ENCODE measurements at places on chromosomes 7 and 10.

GRCh38 chr7:155665957-155666287, 21.5 kb downstream of the RBM33 start:
- no peak for DNase-seq

- no peak for DNase-seq
Measured at GRCh38 chr7:1071731-1072254, 16.1 kb upstream of the GPER1 start.

- no peak for DNase-seq
Measured at GRCh38 chr10:113933894-113934532, 79.6 kb downstream of the NHLRC2 start.

- no peak for DNase-seq
Measured at GRCh38 chr10:30816159-30816819, 186.7 kb upstream of the LYZL2 start.

DNA sequence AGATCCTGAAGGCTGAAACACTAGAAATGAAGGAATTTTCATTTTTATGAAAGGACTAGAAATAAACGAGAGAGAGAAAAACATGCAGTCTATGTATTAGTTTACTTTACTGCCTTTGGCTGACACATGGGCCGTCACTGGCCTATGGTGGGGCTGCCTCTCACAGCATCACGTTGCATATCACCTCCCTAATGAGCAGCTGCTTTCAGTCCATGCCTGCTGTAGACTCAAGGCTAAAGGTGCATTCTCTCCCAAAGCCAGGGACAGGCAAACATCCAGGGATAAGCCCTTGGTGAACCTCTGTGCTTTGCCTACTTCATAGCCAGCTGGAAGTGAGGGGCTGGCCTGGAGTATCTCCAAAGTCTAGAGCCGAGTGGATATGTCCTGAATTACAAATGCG, 359.4 kb downstream of the GPAM start:
- peak; percentile 45 for DNase-seq

GRCh38 chr10:112723876-112724275, 226.2 kb upstream of the TCF7L2 start:
- no peak for DNase-seq

GRCh38 chr7:126659124-126659523, 593.6 kb downstream of the GRM8 start:
- no peak for DNase-seq

- no peak for DNase-seq
Measured at GRCh38 chr10:103632247-103632642, 138.7 kb downstream of the NEURL1 start.

GRCh38 chr10:124579011-124579399, 117.4 kb downstream of the LHPP start:
- DNase-seq, result peak; percentile 65

- peak; percentile 94 for DNase-seq
Measured at GRCh38 chr7:95608359-95609173, 12.2 kb upstream of the PDK4 start.

DNA sequence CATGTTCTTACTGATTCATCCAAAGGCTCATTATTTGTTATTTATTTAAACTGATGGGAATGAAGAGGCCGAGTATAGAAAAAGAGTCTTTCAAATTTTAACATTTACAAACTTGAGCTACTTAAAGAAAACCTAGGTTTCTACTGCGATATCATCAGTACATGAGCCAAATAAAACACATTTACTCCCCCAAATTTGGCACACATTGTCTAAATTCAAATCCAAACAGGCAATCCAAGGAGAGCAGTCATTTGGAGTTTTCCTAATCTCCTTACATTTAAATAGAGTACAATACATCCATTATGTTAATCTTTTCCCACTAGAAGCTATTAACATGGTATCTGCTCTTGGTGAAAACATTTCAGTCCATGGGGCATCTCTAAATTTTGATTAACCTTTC, 2.2 kb downstream of the NMT2 start:
- no peak for DNase-seq

GRCh38 chr7:50304911-50305582, 531 bp downstream of the IKZF1 start:
- no peak for DNase-seq

- no peak for DNase-seq
Measured at GRCh38 chr7:20383351-20383750, 52.7 kb downstream of the ITGB8 start.

GRCh38 chr10:129614341-129614740, 147.3 kb downstream of the MGMT start:
- no peak for DNase-seq

DNA sequence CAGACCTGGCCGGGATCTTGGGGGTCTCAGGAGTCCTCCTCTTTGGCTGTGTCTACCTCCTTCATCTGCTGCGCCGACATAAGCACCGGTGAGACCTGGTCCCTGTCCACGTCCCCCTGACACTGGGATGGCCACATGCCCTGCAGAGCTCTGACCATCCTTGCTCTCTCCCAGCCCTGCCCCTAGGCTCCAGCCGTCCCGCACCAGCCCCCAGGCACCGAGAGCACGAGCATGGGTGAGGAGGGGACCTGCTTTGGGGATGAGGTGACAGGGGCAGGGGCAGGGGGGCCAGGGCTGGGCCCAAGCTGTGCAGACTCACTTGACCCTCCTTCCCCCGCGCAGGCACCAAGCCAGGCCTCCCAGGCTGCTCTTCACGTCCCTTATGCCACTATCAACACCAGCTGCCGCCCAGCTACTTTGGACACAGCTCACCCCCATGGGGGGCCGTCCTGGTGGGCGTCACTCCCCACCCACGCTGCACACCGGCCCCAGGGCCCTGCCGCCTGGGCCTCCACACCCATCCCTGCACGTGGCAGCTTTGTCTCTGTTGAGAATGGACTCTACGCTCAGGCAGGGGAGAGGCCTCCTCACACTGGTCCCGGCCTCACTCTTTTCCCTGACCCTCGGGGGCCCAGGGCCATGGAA, 959 bp downstream of the PVRIG start:
- no peak for DNase-seq

GRCh38 chr10:124742413-124743190, 1.6 kb downstream of the FAM53B start:
- DNase-seq, result peak; percentile 52

DNA sequence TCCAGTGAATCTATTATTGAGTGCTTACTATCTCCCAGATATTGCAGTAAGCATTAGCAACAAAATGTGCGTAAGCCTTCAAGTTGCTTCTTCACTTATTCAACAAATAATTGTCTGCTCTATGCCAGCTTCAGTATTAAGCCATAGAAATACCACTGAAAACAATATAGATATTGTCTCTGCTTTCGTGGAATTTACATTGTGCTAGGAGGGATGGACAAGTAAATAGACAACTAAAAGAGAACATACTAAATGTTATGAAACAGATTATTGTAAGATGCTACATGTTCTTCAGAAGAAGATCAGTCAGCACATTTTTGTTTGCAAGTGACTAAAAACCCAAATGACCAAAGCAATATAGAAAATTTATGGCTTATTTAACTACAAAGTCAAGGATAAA, 27.3 kb downstream of the CFAP69 start:
- DNase-seq, result no peak

- no peak for DNase-seq
Measured at GRCh38 chr7:49396229-49396628, 377.2 kb upstream of the VWC2 start.

DNA sequence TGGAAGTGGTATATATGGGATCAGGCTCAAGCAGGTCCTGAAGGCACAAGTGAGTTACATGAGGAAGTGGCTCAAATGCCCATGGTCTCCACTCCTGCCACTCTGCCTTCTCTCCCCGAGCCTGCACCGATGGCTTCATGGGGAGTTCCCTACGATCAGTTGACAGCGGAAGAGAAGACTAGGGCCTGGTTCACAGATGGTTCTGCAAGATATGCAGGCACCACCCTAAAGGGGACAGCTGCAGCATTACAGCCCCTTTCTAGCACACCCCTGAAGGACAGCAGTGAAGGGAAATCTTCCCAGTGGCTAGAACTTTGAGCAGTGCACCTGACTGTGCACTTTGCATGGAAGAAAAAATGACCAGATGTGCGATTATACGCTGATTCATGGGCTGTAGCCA, 95.3 kb downstream of the HOXA1 start:
- DNase-seq, result no peak

- DNase-seq, result no peak
Measured at GRCh38 chr7:149622444-149623210, 125.0 kb upstream of the ZNF746 start.
